ENCODE measurements at places on chromosomes 3 and 15. TPM values are rescaled to one million over a fixed set of nuclear protein-coding genes. Genes with fewer than 3 reads are reported as not detected.

- no peak overlapping the region for H3K4me3 ChIP-seq
- DNase-seq = no peak
- H3K4me1 ChIP-seq = no peaks in the 10 kb centered on the region
- no peak overlapping the region for H3K27ac ChIP-seq
Observed at GRCh38 chr3:159186581-159186980, 384.7 kb downstream of the MFSD1 start.

- no peaks in the 10 kb centered on the region for H3K36me3 ChIP-seq
- H3K4me1 ChIP-seq = peaks cover 17% of the 10 kb centered on the region
- no peak overlapping the region for H3K27ac ChIP-seq
- DNase-seq = no peak
Observed at GRCh38 chr3:55000546-55000945, 72.7 kb upstream of the LRTM1 start.

C3orf49 gene
- not detected for total RNA-seq

DNA sequence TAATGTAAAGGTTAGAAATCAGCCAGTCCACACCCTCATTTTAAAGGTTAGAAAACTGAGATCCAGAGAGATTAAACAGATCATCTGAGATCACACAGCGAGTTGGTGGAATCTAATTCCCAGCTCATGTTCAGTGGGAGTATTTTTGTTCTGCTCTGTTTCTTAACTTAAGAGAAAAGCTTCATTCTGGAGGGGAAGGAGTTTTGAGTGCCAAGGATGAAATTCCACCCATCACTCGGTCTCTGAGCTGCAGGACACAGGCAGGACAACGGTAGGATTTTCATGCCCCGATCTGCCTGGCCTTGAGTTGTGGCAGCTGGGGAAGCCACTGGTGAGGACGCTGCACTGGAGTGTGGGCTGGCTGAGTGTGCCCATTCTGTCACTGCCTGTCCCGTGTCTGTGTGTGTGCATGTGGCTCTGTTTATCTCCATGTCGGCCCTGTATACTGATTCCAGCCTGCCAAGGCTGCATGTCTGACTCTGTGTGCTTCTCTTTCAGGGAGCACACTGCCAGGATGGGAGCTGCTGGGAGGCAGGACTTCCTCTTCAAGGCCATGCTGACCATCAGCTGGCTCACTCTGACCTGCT lies 94.3 kb downstream of the CEMIP start:
- H3K27me3 ChIP-seq = no peaks in the 10 kb centered on the region
- H3K36me3 ChIP-seq = no peaks in the 10 kb centered on the region
- DNase-seq = peak; percentile 53
- no peaks in the 10 kb centered on the region for H3K4me1 ChIP-seq
- H3K27ac ChIP-seq = no peak overlapping the region

GRCh38 chr3:45679805-45680204 lies 9.4 kb upstream of the SACM1L start:
- H3K4me1 ChIP-seq = peaks cover 27% of the 10 kb centered on the region

GUCA1C gene
- 5.2 TPM for total RNA-seq

- no peaks in the 10 kb centered on the region for H3K36me3 ChIP-seq
- no peak for DNase-seq
- H3K27me3 ChIP-seq = no peaks in the 10 kb centered on the region
- peak overlapping the region; percentile 50 for H3K27ac ChIP-seq
- peaks cover 43% of the 10 kb centered on the region for H3K4me1 ChIP-seq
Observed at GRCh38 chr3:66492672-66493071, 8.2 kb downstream of the LRIG1 start.

Data from heart left ventricle (tissue), 16 donors.